Right atrium auricular region (tissue), 2 donors: ENCODE measurements at places on chromosomes 5 and 9. TPM values are rescaled to one million over a fixed set of nuclear protein-coding genes. Genes with fewer than 3 reads are reported as not detected.

DNA sequence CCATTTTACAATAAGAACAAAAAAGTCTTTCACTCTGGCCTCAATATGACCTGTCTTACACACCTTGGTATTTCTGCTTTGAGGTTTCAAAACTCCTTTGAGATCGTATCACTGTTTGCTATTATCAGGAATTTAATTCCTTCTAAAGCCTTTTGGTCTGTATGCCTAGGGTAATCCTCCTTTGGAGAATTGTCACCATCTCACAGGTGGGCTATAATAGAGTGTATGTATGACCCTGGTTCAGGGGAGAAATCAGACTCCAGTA lies 13.7 kb downstream of the CMYA5 start:
- no peak for DNase-seq

GRCh38 chr5:137148159-137148558 lies 351.0 kb downstream of the SPOCK1 start:
- no peak for DNase-seq

- no peak for DNase-seq
Measured at GRCh38 chr5:26959290-26959689, 79.1 kb downstream of the CDH9 start.

DNA sequence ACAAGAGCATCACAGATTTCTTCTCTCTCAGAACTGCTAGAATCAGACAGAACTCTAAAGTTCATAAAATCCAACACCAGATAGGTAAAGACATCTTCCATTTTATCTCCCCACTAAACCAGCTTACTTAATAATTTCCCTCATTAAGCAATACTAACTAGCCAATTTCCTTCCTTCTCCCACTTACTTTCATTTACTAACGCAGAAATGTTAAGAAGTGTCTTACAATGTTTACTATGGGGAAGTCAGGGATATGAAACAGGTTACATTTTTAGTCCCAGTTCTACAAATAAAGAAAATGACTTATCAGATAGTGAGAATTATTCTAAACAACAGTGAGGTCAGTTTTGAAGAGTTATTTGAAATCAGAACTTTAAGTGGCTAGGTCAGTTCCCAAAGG lies 236.5 kb downstream of the FBXL17 start:
- DNase-seq = no peak

DNA sequence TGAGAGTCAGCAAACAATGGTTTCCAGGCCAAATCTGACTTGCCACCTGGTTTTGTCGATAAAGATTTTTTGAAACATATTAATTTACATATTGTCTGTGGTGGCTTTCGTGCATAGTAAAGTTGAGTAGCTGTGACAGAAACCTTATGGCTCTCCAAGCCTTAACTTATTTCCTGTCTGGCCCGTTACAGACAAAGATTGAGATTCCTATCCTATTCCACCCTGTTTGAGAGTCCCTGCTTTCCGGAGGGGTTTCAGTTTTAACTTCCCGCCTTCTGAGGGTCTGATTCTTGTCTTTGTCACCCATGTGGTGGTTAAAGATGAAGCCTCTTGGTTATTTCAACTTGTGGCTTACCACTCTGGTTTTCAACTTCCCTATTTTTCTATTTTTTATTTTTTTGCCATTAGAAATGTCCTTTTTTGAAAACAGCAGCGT lies 11.4 kb downstream of the OTULIN start:
- no peak for DNase-seq

GRCh38 chr5:155727512-155728145 lies 599.3 kb upstream of the SGCD start:
- DNase-seq = no peak

DNA sequence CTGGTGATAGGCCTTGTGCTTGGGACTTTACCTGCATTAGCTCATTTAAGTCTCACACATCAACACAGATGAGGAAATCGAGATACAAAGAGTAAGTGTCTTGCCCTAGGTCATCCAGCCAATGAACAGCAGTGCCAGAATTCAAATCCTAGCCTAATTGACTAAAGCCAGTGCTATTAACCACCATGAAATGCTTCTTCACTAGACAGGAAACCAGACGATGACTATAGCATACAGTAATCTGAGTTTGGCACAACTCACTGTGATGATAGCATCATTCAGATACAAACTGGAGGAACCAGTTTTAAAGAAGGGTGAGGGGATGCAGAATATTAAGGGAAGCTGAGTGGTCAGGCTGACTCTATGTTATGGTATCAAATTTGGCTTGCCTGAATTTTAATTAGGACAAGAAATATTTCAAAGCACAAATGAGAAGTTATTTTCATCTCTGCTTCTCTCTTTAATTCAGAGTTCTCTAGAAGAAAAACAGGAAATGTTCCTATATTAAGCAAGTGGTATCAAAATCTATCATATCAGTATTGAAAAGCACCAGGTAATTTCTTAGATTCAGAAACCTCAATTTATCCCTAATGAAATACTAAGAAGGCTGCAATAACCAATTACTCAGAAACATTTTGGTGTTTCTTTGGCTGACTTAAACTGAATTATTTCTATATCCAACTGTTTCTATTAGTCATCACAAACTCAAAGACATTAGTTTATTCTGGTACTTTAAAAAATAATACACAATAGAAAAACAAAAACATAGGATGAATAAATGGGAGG lies 147.0 kb upstream of the RASA1 start:
- DNase-seq = no peak

DNA sequence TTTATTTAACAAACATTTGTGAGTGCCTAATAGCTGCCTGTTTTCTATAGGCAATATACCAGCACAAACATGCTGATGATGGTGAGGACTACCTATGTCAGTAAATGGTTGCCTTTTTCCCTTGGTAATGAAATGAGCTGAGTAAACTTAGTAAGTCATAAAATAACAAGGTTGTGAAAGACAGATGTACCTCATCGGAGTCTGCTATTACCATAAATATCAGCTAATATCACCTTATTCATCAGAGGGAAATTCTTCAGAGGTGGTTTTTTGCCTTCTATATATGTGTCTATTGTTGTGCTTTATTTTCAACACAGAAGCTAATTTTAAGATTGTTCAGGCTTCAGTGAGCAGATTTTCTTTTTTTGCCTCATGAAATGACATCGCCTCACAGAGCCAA lies 1040.5 kb downstream of the DTWD2 start:
- DNase-seq = no peak

DNA sequence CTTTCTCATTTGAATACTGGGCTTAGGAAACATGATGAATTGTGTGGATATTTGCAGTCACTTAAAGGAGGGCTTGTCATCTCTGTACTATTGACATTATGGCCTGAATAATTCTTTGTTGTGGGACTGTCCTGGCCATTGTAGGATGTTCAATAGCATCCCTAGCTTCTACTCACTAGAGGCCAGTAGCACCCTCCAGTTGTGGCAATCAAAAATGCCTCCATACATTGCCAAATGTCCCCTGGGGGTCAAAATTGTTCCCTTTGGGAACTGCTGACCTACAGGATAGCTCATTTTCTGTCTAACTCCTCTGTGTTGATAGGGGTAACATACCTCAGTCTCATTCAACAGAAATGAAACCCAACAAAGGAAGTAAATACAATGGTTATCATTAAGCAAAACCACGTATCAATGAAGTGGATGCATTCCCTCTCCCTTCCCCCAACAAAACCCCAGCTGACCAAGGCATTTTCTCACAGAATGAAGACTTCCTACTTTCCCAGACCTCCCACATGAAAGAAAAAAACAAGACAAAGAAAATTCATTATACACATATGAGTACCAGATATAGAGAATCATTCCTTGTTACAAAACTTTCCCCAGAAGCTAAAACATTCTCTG lies 18.1 kb downstream of the FYB1 start:
- no peak for DNase-seq

DNA sequence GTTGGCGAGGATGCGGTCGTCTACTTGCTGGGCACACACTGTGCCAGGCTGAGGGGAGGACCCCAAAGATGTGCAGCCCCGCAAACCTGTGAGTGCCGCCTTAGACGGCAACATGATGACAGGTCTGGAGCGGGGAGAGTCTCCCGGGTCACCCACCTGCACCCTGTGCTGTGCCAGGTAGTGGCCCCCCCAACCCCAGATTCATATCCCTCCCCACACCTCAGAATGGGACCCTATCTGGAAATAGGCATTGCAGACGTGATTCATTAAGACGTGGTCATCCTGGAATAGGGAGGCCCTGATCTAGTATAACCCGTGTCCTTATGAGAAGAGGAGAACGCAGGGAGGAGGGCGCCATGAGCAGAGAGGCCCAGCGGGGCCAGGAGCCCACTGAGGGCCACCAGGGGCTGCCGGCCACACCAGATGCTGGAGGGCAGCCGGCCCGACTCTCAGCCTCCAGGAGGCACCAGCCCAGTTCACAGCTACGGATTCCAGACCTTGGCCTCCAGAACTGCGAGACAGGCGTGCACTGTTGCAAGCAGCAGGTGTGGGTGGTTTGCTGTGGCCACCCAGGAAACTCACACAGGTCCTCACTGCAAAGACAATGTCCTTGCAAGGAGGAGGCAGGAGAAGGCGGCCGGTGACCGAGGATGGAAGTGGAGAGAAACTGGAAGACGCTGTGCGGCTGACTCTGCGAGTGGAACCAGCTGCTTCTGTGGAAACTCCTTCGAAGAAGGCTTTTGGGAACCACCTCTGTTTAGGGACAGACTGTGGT lies 131.9 kb upstream of the LPCAT1 start:
- peak; percentile 42 for DNase-seq

GRCh38 chr5:121421646-121422045 lies 430.0 kb upstream of the FTMT start:
- no peak for DNase-seq

GRCh38 chr9:108844391-108844790 lies 11.4 kb downstream of the ACTL7B start:
- no peak for DNase-seq

DNA sequence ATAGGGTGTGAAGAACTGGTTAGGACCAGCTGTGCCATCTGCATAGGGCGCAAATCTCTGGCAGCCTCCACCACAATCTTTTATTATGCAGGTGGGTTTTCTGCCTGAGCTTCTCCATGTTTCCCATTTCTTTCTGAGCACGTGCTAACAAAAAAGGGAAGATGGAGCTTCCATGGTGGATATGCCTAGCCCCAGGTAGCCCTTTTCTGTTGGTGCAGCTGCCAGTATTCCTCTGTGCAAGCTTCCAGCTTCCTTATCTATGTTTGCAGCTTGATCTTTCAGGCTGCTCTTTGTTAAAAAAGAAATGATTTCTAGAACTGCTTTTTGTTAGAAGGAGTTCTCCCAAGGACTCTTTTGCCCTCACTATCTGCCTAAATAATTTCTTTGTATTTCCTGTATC lies 95.0 kb upstream of the EPB41L4A start:
- DNase-seq = no peak

GRCh38 chr9:90870621-90871326 lies 69.2 kb downstream of the SYK start:
- DNase-seq = no peak

DNA sequence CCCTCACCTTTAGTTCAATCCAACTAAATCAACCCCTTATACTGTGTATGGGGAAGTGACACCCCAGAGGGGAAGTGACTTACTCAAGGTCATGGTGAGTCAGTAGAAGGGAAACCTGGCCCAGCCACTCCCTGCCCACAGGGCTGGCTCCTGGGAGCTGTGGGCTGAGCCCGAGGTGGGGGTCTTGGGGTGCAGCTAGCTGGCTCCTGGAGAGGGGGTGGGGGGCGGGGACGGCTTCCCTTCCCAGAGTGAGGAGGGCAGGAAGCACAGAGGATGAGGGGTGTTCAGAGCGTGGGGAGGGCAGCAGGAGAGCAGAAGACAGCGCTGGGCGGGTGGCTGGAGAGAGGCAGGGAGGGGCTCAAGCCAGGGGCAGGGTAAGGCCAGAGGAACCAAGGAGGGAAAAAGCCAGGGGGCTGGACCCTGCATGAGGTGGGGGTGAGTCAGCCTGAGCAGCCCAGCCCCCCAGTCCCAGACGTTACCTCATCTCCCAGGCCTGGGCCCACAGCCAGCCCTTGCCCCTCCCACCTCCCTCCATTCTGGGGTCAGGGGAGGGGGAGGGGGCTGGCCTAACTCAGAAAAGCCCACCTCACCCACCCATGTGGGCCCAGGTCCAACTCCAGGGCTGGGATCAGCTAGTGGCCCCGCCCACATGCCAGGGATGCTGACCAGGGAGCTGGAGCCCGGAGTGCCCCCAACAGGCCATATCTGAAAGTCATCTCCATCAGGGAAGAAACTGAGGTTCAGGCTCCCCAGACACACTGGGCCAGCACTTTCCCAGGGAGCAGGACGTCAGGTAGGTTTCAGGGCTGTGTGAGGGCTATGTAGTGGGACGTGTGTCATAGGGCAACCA lies 2.8 kb downstream of the PDLIM7 start:
- peak; percentile 90 for DNase-seq

GRCh38 chr9:104463864-104464263 lies 40.2 kb upstream of the OR13F1 start:
- no peak for DNase-seq

DNA sequence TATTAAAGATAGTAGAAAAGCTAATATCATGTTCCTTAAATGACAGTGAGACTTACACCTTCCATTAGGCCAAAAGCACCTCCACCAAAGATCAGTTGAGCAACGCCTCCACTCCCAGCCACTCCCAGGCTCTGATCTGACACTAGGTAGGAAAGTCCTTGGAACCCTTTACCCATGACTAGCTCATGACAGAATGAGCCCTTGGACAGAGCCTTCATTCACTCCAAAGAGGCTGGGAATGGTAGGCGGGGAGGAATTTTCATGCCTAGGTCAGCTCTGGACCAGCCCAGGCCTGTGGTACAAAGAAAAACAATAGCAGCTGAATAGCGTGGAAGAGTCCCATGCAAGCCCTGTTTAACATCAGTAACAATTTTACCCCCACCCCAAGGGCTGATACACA lies 493.7 kb downstream of the NR2F1-AS1 start:
- DNase-seq = no peak

- peak; percentile 65 for DNase-seq
Measured at GRCh38 chr5:168219515-168220410, 71.7 kb upstream of the WWC1 start.

DNA sequence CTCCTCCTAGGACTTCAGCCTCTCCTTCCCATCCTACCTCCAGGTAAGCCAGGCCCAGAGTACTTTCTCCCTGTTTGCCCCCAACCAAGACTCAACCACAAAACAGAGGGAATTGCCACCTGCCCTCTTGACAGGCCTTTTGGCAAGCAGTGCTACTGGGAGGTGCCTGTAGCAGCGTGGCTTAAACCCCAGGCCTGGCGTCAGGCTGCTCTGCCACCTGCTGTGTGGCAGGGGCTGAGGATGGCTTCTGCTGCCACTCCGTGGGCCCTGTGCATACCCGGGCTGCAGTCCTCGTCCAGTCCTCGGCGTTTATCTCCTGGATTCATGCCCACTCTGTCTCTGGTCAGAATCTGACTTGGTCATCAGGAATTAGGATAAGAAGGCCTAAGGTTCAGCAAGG lies 163.1 kb downstream of the PAX5 start:
- no peak for DNase-seq

GRCh38 chr5:33258553-33258952 lies 182.2 kb upstream of the TARS1 start:
- no peak for DNase-seq

GRCh38 chr9:8838136-8838535 lies 1038.6 kb upstream of the DMAC1 start:
- DNase-seq = no peak

GRCh38 chr5:39412721-39413394 lies 11.9 kb downstream of the DAB2 start:
- no peak for DNase-seq

GRCh38 chr5:76692651-76693050 lies 23.3 kb upstream of the F2R start:
- DNase-seq = no peak

Gene LRRC26
- total RNA-seq = not detected

Gene MARCOL
- not detected for total RNA-seq

Gene SGTB
- total RNA-seq = 6.8 TPM

Gene HSPB3
- 338 TPM for total RNA-seq

Gene NKD2
- 2.4 TPM for total RNA-seq
